ENCODE measurements at places on chromosomes 6 and 20. TPM values are rescaled to one million over a fixed set of nuclear protein-coding genes. Genes with fewer than 3 reads are reported as not detected.

GRCh38 chr20:16759181-16759563, 11.0 kb downstream of the OTOR start:
- DNase-seq: no peak

- no peak for DNase-seq
Measured at GRCh38 chr6:9621276-9621675, 793.6 kb downstream of the TFAP2A start.

Gene FLRT3
- 36.5 TPM for total RNA-seq

GRCh38 chr6:43736211-43736786, 33.7 kb upstream of the VEGFA start:
- no peak for DNase-seq

DNA sequence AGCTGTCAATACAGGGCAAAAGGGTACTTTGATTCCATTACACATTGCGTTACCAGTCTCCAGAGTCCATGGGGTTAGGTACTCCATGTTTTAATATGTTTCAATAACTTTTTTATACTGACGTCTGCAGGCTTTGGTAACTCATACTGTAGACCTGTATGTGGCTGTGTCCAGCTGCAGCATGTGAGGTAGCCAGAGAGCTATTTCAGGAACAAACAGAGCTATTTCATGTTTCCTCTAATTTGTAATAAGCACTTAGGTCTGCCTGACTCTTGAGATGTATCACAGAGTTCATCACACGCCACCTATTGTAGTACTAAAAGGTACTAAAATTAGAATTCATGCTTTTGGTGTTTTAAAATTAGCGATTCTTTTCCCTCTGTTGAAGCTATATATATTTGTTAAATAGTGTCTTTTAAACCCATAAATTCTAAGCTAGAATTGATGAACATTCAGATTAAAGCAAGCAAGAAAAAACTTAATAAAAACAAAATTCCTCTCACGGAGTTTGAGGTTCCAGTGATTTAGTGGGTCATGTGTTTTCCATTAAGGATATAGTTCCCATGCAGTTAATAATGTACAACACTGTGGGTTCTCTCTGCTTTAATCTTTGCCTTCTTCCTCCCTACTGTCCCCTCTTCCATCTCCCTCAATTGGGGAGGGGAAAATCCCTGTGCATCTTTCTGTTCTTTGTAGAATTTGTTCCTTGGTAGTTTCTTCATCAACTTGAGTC, 37.0 kb downstream of the FOXO3 start:
- no peak for DNase-seq

DNA sequence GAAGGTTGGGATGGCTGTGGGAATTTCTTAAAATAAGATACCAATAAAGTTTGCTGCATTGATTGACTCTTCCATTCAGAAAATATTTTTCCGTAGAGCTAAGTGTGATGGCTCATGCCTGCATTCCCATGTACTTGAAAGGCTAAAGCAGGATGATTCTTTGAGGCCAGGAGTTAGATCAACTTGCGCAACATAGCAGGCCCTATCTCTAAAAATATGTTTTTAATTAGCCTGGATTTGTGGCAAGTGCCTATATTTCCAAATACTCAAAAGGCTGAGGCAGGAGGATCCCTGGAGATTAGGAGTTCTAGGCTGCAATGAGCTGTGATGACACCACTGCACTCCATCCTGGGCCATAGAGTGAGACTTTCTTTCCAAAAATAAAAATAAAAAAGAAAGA, 431.2 kb upstream of the PTCHD4 start:
- DNase-seq: no peak

Gene FUCA2
- 68.2 TPM for total RNA-seq

DNA sequence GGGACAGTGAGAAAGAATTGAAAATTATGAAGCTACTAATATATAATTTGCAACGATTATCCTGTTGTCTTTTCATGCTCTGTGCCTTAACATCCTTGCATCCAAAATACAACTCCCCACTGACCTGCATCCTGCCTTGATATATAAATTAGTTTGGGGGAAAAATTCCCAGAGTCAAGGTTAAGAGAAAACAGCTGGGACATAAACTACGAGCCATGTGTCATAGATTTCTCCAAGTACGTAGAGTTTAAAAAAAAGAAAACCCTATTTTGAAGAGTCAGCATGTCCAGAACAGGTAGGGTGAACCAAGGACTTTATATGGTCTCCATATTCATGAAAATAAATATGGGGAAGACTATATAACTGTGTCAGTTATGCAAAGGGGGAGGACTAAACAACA, 123.8 kb upstream of the MARCKS start:
- no peak for DNase-seq

- DNase-seq: no peak
Measured at GRCh38 chr6:92623431-92623830, 795.9 kb downstream of the EPHA7 start.

Gene C6orf132
- not detected for total RNA-seq

Gene PPP1R16B
- 0.16 TPM for total RNA-seq

DNA sequence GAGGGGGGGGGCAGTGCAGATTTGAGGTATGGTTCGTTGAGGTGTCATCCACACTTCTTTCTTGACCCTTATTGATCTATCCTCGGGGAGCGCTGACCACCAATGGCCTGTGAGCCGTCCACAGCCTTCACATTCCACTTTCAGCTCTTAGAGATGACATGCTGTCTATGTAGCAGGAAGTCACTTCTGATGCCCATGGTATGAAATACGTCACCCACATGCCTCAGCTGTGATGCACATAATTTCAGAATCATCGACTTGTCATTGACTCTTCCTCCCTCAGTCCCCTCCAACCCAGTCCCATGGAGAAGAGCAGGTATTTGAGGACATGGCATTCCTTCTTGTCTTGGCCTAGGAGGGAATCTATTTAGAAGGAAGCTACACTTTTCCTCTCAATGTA, 4.7 kb upstream of the ADGRF5 start:
- DNase-seq: no peak

GRCh38 chr6:93721386-93722048, 302.2 kb upstream of the EPHA7 start:
- DNase-seq: peak; percentile 47

- no peak for DNase-seq
Measured at GRCh38 chr6:150490586-150490985, 109.1 kb upstream of the PLEKHG1 start.

- peak; percentile 31 for DNase-seq
Measured at GRCh38 chr20:17688965-17689364, 6.9 kb upstream of the RRBP1 start.

DNA sequence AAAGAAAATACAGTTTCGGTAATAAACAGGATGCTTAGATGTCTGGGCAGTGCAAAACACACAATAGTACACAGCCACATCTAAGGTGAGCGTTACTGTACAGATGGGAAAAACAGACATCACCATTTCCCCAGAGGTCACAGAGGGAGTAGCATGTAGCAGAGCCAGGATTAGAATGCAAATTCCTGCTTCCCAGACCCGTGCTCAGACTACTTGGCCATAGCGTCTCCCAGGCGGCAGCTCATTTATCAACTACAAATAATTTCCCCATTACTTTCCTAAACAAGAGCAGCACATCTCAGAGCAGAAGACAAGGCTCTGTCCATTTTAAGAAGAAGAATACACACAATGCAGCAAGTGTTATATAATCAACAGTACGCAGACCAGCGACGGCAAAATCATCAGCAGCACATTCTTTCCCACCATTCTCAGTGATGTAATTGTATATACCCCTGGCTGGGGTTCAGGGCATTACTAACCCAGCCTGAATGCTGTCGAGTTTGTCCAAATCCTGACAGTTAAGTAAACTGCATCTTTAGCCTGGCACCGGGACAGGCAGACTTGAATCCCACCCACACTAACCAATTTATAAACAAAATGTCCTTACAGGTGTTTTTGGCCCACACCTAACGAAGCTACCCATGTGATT, 61.9 kb downstream of the CNKSR3 start:
- peak; percentile 67 for DNase-seq

DNA sequence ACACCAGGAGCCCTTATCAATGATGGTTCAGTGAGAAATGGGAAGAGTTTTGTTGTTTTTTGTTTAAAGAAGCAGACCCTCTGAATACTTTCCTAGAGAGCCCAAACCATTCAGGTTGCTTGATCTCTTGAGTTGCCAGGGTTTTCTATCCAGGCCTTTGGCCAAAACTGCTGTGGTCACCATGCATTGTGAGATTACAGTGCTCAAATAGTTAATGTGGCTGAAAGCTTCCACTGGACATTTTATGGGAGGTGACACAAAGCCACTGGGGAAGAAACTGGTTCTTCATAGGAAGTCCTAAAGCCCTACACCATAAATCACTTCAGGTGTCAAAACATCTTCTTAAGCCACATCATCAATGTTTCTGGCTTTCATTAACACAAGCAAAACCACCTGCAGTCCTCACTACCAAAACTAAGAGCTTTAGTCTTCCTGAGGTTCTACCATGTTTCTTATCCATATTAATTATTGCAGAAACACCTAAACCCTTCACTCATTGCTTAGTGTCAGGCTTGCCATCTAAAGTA, 101.6 kb downstream of the IBTK start:
- no peak for DNase-seq

Gene STMN3
- 9.4 TPM for total RNA-seq

All from H4 (cell line).